Stimulated activated CD4-positive, alpha-beta T cell treated with anti-CD3 and anti-CD28 coated beads, TNF-alpha, amount 100 ng/mL, for 4 hours (primary cell): ENCODE measurements at places on chromosomes 2 and 18.

DNA sequence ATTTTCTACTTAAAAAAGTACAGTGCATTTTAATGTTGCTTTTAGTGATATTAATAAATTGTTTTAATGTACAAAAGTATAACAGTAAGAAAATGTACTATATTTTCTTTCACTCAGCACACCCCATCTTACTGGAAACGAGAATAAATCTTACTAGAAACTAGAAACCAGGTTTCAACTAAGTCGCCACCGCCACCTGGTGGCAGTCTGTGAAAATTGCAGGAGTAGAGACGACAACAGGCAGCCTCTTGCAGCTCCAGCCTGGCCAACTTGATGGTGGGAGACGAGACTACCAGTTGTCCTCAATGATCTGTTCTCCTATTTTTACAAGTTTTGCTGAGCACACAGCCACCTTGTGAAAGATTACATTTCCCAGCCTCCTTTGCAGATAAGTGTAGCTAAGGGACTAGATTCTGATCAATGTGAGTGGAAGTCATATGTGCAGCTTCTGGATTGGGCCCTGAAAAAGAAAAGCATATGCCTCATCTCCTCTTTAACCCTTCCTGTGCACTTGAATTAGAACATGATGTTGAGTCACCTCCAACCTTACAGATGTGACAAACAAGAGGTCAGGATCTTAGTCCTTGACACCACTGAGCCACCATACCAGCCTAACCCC is 8.7 kb downstream of the OTOF start:
- DNase-seq: peak; percentile 14

- DNase-seq: no peak
Observed at GRCh38 chr18:35432565-35433001, 55.4 kb upstream of the ZNF396 start.

DNA sequence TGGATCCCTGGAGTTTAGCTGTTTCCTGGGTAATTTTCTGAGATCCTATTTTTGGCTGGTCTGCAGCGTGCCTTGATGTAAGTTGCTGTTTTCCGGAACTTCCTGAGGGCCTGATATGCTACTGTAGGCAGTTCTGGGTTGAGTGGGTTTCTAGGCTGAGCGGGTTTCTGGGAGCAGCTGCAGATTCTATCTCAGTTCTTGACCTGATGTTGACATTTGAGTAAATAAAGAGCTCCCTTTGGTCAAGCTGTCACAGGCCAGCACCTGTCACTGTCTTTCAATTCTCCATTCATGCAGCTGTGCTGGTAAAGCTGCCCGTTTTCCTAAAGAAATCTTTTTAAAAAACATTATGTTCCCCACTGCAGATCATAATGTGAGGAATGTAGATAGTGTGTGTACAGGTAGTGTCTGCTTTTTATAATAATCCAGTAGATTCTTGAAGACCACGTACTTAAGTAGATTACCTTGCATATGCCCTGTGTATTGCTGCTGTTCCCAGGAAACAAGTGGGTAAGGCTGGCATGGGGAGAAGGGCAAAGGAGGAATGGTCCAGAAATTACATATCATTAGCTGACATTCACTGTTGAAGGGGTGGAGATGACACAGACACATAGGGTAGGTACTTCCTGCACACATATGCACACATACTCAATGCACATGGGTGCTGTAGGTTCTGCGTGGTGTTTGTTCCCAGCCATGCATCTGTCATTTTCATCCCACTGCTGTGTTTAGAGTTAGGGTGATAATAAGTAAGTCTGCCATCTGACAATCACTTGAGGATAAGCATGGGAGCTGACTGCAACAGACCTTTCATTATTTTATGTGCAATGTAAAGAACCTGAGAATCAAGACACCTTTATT is 25.9 kb downstream of the CD28 start:
- DNase-seq: no peak

DNA sequence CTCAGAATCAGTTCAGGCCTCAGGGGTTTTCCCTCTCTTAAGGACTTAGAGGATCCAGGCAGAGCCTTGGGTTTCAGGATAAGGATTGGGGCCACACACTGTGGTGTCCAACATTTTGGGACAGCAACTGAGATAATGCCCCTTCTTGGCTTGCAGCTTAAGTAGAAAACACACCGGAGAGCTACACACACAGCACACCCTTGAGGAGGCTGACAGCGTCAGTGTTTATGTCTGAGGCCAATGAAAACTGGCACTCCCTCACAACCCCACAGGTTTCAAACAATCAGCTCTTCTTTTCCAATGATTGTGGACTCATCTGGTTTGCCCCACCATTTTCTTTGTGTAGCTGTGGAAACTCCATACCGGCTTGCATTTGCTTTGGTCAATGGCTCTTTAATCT is 257.7 kb downstream of the CDCA7 start:
- DNase-seq: no peak

- no peak for DNase-seq
Observed at GRCh38 chr2:134181219-134181618, 72.7 kb upstream of the MGAT5 start.

GRCh38 chr2:172253190-172254052 is 150.7 kb upstream of the DLX2 start:
- peak; percentile 19 for DNase-seq

- DNase-seq: no peak
Observed at GRCh38 chr2:239365782-239366435, 34.9 kb downstream of the HDAC4 start.
